ENCODE measurements at places on chromosomes 3 and 15.
A peak's percentile ranks its signal among the peaks of the same experiment; 100 is the strongest.

GRCh38 chr3:48634661-48635221, 520 bp downstream of the SLC26A6 start:
- DNase-seq = peak; percentile 51

DNA sequence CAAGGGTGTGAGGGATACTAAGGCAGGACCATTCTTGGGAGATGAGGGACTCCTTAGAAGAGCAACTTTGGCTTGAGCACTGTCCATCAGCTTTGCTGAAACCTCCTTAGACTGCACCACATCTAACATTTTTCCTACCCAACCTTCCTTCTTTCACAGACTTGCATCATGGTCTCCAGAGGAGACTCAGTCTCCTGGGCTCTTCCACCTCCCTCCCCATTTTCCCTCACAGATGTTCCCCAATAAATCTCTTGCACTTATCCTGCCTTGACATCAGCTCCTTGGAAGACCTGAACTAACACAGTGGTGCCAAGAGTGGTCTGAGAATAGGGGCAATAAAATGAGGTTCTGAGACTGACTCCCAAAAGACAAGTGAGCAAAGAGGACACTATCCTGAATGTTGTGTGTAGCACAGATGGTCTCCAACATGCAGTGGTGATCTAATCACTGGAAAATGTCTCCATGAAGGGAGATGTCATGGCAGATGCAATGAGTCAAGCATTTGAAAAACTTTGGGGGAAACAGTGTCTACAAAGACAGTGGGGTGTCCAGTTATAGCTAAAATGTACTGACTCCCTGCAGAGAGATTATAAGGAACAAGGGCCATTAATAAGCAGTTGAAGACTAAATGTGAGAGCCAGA, 26.0 kb upstream of the BOC start:
- no peak for DNase-seq

DNA sequence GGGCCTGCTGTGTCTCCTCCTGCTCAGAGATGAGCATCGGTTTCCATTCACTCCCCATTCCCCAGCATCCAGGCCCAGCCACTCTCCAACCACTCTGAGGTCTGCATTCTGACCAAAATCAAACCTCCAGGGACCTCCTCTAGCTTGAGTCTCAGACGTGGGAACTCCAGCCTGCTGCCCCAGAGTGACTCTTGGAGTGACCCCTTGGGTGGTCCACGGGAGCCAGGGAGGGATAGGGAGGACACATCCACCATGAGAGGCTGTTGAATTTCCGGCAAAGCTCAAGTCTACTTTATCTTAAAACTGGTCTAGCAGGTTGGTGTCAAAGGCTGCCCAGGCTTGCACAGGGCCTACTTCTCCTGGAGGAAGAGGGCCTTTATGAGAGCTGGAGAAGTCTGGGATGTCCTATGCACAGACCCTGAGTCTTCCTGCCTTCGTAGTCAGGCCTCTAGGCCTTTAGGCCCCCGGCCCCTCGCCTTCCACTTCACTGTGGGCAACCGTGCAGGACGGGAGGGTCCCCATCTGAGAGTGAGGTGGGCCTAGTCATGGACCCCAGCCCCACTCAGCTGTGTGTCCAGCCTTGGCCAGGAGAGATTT, 8.9 kb downstream of the CISH start:
- DNase-seq = no peak

GRCh38 chr3:128970740-128971047, 23.2 kb downstream of the CFAP92 start:
- peak; percentile 70 for DNase-seq

GRCh38 chr3:14883226-14883625, 64.2 kb upstream of the NR2C2 start:
- no peak for DNase-seq

DNA sequence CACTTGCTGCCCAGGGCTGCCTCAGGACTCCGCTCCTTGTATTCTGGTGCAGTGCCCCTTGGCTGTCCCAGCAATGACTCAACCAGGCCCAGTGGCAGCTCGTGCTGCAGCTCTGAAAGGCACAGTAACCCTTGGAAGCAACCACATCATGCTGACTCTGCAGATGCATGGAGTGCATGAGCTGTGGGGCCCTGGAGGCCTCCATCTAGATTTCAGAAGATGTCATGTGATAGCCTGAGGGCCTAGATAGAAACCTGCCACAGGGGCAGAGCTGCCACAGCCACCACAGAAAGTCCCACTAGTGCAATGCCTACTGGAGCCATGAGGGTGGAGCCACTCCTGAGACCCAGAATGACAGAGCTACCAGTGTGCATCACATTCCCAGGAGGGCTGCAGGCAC, 117.1 kb upstream of the SMAD3 start:
- DNase-seq = peak; percentile 39

DNA sequence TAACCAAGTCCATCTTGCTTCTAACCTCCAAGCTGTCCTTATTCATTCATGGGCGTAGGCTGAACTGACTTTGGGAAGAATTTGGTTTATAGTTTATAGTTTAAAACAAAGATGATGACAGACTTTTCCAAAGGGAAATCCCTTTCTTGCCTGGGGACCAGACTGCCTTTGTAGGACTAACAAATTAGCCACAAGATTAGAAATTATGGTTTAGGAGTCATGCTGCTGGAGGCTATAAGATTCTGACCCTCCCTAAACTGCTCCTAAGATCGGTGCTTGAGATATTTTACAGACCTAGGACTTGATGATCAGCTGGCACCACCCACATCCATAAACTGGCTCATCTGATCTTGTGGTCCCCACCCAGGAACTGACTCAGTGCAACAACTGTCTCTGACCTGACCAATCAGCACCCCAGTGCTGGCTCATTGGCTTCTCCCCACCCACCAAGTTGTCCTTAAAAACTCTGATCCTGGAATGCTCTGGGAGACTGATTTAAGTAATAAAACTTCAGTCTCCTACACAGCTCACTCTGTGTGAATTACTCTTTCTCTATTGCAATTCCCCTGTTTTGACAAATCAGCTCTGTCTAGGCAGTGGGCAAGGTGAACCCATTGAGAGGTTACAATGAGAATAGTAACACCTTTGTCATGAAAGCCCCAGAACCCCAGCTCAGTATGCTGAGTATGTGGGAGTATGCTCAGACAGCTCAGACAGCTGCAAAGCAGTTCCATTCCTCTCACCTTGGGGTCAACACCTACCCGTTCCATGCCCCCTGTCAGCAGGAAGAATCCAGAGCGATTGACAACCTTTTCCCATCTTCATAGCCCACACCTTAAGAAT, 51.6 kb upstream of the C15orf39 start:
- DNase-seq = no peak

GRCh38 chr3:50271314-50271936, 2.5 kb downstream of the SEMA3B start:
- no peak for DNase-seq

GRCh38 chr15:77636209-77636608, 3.5 kb upstream of the LINGO1 start:
- no peak for DNase-seq

GRCh38 chr15:59936741-59937140, 67.4 kb upstream of the FOXB1 start:
- no peak for DNase-seq

DNA sequence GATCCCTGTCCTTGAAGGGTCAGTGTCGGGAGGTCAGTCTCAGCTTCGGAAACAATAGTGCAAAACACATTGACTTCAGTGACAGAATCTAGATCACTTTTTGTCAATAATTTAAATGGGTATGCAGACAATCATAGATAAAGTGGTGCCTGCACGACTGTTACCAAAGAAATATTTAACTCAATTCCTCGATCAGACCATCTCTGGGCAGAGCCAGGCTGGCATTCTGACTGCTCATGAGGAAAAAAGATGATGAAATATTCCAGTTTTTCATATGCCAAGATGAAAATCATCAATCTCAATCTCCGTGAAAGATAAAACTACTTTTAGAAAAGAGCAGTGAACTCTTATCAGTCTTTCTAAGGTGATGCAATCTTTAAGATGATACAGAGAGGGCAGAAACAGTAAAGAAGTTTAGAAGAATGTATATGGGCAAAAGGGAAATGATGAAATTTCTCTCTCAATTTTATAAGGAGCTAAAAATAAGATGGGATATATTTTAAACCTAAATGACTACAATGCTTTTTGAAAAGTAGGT, 169.9 kb downstream of the WDR72 start:
- DNase-seq = no peak

DNA sequence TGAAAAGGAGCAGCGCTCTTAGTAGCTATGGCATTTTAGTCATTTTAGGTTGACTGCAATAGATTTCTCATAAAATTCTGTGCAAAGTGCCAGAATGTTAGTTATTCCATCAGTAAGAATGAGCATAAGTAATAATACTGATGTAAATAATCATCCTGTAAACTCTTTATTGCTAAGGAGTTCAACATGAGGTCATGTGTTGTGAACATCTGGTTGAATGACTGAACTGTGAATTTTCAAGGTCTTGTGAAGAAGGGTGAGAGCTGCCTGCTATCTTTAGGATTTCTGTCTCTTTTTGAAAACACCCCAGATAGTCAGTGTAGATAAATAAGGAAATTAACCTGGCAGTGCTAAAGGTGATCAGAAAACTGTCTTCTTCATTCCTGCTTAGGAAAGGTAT, 333.4 kb upstream of the TBC1D5 start:
- DNase-seq = no peak

DNA sequence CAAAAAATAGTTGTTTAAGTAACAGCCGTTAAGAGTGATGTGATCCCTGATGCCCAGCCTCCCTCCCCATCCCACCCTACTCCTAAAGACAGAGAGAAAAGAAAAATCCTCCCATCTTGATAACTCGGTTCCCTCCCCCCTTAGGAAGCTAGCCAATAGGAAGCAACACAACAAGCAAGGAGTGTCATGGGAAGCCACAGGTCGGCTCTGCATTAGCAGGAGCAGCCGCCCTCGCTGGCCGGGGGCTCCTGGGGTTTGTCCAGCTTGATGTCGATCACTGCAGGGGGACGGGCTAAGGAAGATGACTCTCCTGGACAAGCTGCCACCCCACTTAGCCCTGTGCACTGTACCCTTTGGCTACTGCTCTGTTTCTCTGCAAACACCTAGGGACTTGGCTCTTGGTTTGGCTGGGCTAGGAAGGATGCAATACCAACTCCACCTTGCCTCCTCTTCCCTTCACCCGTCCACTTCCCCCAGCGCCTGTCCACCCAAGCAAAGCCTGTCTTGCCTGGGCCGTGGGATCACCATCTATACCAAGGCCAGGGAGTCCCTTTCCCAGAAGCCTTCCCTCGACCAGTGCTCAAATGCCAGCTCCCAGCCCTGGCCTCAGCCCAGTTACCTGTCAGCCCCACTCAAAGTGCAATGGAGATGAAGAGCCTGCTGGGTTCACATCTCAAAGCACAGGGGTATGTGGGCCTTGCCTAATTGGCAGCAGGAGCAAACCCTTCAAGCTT, 23.1 kb downstream of the SRPRB start:
- no peak for DNase-seq

GRCh38 chr3:162629372-162629771, 1132.8 kb downstream of the OTOL1 start:
- no peak for DNase-seq

- DNase-seq = no peak
Observed at GRCh38 chr3:57279685-57280084, 12.8 kb downstream of the ASB14 start.

GRCh38 chr3:49007771-49008528, 759 bp downstream of the WDR6 start:
- peak; percentile 88 for DNase-seq

DNA sequence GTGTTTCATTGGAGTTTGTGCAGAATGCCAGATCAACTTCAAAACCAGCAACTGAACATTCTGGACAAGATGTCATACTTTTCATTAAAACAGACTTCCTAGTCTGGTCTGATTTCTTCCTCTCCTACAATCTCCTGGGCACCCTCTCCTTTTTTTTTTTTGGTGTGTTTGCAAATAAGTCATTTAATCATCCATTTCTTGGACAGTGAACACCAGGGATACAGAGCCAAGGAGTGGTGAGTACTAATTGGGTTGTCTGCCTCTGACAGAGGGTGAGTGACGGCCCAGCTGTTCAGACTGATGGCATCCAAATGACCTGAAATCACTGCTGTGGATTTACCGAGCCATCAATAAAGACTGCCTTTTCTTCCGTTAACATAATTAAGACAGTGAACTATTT, 158.0 kb downstream of the STT3B start:
- no peak for DNase-seq

GRCh38 chr15:52014616-52015015, 4.4 kb upstream of the MAPK6 start:
- no peak for DNase-seq

Data from common myeloid progenitor, CD34-positive (primary cell).